Fibroblast of the aortic adventitia (primary cell): ENCODE measurements at places on chromosomes 2 and 18. TPM values are rescaled to one million over a fixed set of nuclear protein-coding genes. Genes with fewer than 3 reads are reported as not detected.
A peak's percentile ranks its signal among the peaks of the same experiment; 100 is the strongest.

The NYAP2 gene
- not detected in 2 replicates for total RNA-seq

GRCh38 chr18:67145586-67146292, 370.8 kb downstream of the DSEL start:
- no peak for DNase-seq

The COLEC12 gene
- total RNA-seq: 63.9 and 109 TPM in 2 replicates

- DNase-seq: peak; percentile 34
These were observed 633 bp upstream of the RNF152 start for GRCh38 chr18:61893309-61893970.

- DNase-seq: no peak
These were observed 43.2 kb downstream of the SP100 start for GRCh38 chr2:230459216-230459615.

DNA sequence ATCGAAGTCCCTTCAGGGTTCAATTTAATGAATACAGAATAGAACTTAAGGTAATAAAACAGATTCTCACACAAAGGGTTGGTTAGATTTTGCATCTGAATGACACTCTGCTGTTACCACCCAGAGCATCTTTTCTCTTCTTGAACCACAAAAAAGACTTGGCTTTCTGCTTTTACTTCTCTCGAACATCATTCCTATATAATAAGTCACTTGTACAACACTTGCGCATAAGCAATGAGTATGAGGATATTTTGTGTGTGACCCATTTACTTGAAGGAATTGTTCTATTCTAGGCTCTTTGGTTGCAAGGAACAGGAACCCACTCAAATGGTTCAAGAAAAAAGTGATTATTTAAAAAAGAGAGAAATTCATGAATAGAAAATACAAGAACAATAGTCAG, 126.2 kb downstream of the NUP35 start:
- DNase-seq: no peak

GRCh38 chr2:8490166-8490721, 191.6 kb upstream of the ID2 start:
- peak; percentile 26 for DNase-seq

- peak; percentile 10 for DNase-seq
These were observed 25.2 kb downstream of the EPB41L5 start for GRCh38 chr2:120037995-120038541.

- DNase-seq: peak; percentile 63
These were observed 141.8 kb downstream of the GRB14 start for GRCh38 chr2:164479460-164479859.

- DNase-seq: no peak
These were observed 77.4 kb downstream of the MERTK start for GRCh38 chr2:111975819-111976218.

The CIB4 gene
- total RNA-seq: not detected in 2 replicates
